CD4-positive, CD25-positive, alpha-beta regulatory T cell (primary cell): ENCODE measurements at places on chromosomes 1 and 21.

DNA sequence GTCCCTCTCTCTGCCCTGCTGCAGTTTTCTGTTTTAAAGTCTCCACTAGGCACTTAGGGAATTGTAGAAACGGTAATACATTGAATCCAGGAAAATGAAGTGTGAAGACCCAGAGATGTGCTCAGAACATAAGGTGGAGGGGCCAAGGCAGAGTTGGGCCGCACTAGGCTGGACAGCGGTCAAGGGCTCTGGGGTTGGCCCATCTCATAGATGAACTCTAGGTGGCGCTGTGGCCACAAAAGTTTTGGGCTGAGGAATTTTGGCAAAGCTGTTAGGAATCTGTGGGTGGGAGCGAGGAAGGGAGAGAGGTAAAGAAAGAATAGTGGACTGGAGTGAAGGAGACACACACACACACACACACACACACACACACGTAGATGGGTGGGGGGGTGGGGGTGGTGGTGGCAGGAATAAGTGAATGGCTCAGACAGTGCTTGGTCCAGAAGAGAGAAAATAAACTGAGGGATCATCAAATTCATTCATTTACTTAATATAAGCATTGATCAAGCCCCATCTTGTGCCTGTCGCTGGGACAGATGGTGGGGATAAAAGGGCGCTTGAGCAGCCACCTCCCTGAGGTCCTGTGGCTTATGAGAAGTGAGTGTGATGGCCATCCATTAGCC lies 258.5 kb downstream of the TRABD2B start:
- DNase-seq: no peak

DNA sequence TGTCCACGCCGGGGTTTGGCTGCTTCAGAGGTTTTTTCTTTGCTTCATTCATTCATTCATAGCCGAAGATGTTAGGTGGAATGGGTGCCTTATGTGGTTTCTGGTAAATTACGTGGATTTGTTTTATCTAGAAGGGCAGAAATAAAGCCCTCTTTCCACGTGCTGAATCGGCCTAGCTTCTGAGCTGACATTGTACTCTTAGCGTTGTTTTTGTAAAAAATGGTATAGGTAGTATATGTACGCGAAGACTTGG lies 1.5 kb downstream of the GALNT2 start:
- DNase-seq: peak; percentile 21

DNA sequence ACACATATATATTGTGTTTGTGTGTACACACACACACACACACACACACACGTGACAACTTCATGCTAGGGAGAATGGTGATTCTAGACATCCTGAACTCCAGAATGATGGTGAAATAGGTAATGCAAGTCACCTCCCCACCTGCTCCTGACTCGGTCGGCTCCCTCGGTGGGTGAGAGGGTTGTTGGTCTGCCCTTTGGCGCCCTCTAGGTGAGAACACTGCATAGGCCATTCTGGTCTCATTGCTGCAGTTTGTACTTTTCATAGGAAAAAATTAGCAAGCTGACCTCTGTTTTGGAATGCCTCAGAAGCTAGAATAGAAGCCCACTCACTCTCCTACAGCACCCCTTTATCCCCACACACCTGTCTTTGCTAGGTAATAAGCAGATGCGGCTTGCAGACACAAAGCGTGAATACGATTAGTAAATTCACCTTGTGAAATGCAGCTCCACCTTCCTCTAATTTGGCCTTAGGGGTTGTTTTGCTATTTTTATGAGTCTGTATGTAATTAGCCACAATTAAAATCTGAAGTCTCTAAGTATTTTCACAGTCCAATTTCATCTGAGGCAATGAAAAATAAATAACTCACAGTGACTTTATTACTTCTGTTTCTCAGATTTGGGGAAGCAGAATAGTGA lies 130.0 kb upstream of the KCNJ15 start:
- DNase-seq: peak; percentile 54

DNA sequence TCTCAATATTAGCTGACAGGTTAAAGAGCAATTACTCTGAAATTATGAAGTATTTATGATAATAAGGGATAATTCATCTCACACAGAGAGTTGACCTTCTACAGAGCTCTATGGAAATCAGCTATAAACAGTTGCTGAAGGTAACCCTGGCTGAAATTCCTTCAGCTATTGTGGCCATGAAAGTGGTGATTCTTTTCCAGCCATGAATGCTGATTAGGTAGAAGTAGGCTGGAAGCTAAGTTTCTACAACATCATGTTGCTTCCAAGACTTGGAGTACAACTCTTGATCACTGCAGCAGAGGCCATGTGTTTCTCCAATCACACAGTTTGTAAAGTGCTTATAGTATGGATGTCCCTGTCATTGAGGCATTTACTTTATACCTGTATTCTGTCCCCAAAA lies 2128.9 kb downstream of the MRPL39 start:
- DNase-seq: no peak

- peak; percentile 5 for DNase-seq
These were observed 510.3 kb downstream of the NPHP4 start for GRCh38 chr1:5481889-5482288.

GRCh38 chr1:27136236-27136551 lies 18.7 kb downstream of the SLC9A1 start:
- no peak for DNase-seq

GRCh38 chr21:21373969-21374368 lies 375.8 kb downstream of the NCAM2 start:
- no peak for DNase-seq

- no peak for DNase-seq
These were observed 23.4 kb downstream of the TTC39A start for GRCh38 chr1:51306950-51307349.

DNA sequence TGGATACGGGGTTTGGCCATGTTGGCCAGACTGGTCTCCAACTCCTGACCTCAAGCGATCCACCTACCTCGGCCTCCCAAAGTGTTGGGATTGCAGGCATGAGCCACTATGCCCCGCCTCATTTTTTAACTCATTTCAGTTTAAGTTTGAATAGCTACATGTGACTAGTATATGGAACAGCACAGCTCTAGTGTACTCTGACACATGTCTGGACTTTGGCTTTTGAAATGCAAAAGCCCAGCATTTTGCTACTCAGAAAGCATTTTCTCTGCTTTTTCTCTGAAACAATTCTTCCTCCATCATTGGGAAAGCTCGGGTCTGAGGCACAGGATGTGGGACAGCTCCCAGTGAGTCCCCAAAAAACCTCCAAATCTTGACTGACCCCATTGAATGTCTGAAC lies 4.0 kb upstream of the SSR2 start:
- no peak for DNase-seq

DNA sequence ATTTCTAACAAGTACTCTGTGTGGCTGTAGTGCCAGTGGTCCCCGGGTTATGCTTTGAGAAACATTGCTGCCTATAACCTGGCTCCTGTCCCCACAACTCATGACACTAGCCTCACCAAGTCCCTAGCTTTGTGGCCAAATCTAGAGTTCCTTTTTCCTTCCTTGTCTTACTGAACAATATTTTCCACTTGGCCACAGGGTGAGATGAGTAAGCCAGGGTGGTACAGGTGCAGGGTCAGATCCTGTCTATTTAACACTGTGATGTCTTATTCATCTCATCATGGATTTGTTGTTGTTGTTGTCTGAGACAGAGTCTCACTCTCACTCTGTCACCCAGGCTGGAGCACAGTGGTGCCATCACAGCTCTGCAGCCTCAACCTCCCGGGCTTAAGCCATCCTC lies 18.6 kb downstream of the ARMH1 start:
- no peak for DNase-seq

DNA sequence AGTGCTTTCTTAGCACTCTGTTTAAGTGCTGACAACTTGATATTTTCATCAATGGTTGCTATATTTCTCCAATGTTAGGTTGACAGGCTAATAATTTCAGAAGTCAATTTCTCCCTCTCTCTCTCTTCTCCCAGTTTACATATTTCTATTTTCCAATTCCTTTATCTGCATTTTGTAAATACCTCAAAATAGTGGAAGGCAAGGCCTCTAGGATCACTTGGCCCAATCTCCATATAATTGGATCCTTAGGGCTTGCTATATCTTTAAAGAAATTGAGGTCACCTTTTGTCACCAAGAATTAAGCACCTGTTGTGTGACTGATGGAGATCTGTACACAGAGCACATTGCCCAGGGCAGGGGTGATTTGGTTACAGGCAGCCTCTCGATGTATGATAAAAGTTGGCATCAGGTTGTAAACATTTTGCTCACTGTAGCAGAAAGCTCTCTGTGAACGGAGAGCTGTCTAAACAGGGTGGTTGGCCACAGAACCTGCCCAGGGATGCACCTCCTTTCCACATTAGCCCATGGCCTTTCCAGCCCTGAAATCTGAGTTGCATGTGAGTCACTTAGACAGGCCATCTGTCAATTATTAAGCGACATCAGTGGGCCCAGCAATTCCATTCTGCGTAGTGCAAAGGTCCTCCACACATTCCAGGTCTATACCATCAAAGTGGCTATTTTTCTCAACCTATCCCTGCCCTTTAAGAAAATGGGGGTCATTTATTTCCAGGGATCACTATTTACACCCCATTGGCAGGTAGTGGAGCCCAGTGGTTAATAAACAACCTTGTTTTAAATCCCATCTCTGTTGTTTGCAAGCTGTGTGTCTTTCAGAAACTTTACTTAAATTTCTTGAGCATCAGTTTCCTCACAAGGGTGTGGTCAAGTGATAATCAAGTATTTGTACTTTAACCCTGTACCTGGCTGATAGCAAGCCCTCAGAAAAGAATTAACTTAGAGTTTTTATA lies 29.1 kb upstream of the IRF2BP2 start:
- no peak for DNase-seq

DNA sequence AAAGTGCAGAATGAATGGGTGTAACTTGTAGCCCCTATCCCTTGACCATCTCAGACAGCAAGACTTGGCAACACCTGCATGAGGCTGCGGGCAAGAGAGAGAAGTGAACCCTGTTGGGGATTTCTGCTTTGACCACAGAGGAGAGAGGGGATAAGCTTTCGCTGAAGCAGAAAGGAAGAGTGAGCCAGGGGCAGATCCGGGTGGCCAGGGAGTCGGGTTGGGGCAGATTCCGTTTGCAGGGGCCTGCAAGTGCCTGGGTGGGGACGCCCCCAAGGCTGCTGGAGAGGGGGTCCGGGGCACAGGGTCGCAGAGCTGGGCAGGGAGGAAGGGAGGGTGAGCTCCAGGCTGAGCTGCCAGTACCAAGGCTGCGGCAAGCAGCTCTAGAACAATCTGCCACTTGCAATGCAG lies 25.3 kb upstream of the PIK3CD start:
- DNase-seq: no peak

DNA sequence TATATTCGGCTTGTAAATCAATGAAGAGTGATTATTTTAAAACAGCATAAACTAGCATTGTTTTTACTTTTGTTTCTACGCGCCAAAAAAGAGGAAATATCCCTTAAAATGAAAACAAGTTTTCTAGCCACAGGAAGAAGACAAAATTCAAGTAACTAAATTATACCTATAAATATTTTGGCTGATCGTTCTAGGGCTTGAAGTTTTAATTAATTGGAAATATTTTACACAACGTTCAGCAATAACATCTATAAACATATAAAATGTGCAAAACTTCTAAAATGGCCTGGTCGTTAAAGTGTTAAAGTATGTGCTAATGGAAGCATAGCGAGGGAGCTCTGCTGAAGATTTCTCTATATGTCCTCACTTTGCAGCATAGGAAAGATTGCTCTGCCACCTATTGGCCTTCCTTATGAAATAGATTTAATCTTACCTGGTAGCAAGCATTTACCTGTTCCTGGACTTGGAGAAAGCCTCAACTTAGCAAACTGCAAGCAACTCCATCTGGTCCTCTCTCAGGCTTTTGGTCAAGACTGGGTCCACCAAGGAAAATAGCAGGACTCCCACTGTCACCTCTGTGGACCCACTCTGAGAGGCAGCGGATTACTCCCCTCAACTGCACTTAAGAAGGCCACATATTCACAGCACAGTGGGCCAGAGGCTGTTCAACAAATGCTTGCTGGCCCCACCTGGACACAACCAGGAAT lies 351.3 kb upstream of the RUNX1 start:
- DNase-seq: peak; percentile 5

DNA sequence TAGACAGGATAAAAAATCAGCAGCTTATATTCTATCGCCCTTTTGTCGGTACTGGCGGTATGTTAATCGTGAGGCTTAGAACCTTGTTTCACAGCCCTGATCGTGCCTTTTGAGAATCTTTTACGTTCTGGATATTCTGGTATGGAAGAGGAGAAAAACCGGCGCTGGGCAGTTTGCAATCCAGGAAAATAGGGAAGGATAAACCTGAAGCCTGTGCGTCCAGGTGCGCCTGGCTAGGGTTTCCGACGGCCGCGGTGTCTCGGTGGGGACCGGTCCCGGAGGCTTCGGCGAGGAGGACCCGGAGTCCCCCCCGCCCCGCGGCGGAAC lies 258 bp upstream of the SYPL2 start:
- no peak for DNase-seq

- DNase-seq: no peak
These were observed 648 bp downstream of the FAM76A start for GRCh38 chr1:27726173-27727044.
